Thymus (tissue), 14 donors: ENCODE measurements at places on chromosomes 7 and 10. TPM values are rescaled to one million over a fixed set of nuclear protein-coding genes. Genes with fewer than 3 reads are reported as not detected.

MACC1 gene
- 0.84 TPM for polyA plus RNA-seq

TMEM176B gene
- polyA plus RNA-seq, result 34.7 TPM

- H3K4me1 ChIP-seq, result peaks cover 6% of the 10 kb centered on the region
- H3K36me3 ChIP-seq, result peaks cover 1% of the 10 kb centered on the region
- H3K27me3 ChIP-seq, result no peaks in the 10 kb centered on the region
Observed at GRCh38 chr10:119333146-119333792, 125.9 kb downstream of the GRK5 start.

SPDYE9 gene
- 0.07 TPM for polyA plus RNA-seq

ELN gene
- polyA plus RNA-seq, result 29.8 TPM
